Uterus (tissue), 4 donors: ENCODE measurements at places on chromosomes 11 and 22.

GRCh38 chr11:2849994-2850770, 35.4 kb downstream of the CDKN1C start:
- DNase-seq = no peak

- no peak for DNase-seq
These were observed 433.7 kb upstream of the B3GAT1 start for GRCh38 chr11:134845474-134846327.

- DNase-seq = no peak
These were observed 54.4 kb downstream of the RRAS2 start for GRCh38 chr11:14304601-14305000.

DNA sequence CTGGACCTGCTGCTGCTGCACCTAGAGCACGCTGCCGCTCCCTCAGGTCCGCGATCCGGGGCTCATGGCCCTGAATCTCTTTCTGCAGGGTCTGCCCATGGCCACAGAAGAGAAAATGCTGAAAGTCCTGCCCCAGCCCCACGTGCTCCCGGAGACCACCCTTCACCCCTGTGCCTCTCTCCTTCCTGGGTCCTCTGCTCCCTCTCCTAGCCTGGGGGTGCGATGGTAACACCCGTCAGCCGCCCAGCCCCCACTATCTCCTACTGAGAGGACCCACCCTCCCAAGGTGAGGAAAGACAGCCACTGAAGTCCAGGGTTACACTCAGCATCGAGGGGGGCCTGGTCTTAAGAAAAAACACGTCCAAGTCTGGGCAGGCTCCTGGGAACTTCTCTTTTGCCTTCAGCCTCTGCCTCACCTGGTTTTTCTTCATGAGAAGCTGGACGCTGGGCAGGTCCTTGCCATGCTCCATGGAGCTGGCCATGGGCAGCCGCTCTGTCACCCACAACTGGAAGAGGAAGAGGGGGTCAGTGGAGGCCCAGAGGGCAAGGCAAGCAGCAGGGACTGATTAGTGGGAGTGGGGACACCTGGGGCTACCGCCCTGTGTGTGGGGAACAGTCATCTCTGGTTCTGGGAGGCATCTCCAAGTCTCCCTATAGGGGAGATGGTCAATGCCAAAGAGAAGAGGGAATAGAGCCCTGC, 15.8 kb upstream of the RBM4B start:
- no peak for DNase-seq

DNA sequence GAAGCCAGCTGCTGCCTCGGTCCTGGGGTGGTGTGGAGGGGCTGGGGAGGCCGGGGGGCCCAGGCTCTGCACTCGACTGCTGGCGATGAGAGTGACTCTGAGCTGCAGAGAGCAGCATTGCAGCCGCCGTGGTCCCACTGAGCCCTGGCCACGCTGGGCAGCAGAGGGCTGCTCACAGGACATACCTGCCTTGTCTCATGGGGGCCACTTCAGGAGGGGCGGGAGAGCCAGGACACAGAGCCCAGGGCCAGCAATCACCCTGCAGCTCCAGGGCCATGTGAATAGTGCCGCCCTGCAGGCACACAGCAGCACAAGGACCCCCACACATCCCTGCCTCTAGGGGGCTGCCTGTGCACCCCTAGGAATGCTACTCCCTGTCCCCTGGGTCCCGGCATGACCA, 147.0 kb downstream of the CRYBB2 start:
- no peak for DNase-seq

GRCh38 chr22:42170946-42171345, 40.3 kb upstream of the CYP2D6 start:
- DNase-seq = no peak

DNA sequence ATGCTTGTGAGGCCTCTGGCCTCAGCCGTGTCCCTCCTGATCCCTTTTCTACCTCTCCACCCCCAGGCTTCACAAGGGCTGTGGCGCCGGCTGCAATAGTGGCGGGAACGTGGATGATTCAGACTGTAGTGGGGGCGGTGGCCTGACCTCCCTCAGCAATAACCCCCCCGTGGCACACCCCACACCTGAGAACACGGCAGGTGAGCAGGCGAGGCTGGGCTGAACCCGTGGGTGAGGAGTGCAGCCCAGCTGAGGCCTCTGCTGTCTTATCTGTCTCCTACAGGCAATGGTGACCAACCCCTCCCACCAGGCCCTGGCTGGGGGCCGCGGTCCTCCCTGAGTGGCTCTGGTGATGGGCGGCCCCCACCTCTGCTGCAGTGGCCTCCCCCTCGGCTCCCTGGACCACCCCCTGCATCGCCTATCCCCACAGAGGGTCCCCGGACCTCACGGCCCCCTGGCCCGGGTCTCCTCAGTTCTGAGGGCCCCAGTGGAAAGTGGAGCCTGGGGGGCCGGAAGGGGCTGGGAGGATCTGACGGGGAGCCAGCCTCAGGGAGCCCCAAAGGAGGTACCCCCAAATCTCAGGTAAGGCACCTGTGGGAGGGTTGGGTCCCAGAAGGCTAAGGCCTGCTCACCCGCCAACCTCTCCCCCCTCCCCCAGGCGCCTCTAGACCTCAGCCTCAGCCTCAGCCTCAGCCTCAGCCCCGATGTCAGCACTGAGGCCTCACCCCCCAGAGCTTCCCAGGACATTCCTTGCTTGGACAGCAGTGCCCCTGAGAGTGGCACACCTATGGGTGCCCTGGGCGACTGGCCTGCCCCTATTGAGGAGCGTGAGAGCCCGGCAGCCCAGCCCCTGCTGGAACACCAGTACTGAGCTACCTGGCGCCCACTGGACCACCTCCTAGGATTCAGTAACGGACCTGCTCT, 1.5 kb upstream of the SIPA1 start:
- no peak for DNase-seq

DNA sequence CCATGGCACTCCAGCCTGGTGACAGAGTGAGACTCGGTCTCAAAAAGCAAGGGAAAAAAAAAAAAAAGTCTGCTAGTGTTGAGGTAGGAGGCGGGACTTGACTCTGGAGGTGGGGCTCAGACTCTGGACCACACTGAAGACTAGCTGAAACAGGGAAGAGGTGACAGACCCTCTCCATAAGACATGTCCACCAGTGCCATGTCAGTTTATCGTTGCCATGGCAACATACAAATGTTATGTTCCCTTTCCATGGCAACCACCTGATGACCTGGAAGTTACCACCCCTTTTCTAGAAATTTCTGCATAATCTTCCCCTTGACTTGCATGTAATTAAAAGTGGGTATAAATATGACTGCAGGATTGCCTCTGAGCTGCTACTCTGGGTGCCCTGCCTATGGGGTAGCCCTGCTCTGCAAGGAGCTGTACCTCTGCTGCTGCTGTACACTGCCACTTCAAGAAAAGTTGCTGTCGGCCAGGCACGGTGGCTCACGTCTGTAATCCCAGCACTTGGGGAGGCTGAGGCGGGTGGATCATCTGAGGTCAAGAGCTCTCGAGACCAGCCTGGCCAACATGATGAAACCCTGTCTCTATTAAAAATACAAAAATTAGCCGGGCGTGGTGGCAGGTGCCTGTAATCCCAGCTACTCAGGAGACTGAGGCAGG, 55.1 kb downstream of the KIAA1671 start:
- DNase-seq = no peak
